MV-4-11 (cell line): ENCODE measurements at places on chromosomes 12 and 14.

DNA sequence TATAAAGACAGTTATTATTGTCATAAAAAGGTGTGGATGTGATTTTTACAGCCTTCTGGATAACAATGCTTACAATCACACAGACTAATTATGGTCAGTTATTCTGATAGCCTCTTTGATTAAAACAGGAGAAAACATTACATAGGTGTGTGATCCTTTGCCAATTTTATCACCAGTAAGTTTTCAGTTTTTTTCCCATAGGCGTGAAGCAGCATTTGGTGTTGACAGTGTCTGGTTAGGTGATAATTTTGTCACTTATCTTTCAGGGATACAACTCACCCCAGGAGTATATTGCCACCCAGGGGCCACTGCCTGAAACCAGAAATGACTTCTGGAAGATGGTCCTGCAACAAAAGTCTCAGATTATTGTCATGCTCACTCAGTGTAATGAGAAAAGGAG, 208.8 kb downstream of the EPS8 start:
- no peak for DNase-seq

DNA sequence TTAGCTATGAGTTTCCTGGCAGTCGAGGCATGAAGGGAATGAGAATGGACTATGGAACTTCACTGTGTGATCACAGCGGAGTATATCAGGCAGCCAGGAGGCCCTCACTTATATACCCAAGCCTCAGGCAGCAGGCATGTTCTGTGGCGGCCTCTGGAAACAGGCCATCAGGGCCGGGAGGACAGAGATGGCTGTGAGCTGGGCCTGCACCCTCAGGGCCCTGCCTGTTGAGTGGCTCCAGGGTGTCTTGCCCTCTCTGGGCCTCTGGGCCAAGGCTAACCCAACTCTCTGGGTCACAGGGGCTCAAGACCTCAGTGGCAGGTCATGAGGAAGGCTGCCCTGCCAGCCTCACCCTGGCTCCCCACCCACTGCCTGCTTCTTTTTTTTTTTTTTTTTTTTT, 33.9 kb upstream of the RCOR1 start:
- no peak for DNase-seq

DNA sequence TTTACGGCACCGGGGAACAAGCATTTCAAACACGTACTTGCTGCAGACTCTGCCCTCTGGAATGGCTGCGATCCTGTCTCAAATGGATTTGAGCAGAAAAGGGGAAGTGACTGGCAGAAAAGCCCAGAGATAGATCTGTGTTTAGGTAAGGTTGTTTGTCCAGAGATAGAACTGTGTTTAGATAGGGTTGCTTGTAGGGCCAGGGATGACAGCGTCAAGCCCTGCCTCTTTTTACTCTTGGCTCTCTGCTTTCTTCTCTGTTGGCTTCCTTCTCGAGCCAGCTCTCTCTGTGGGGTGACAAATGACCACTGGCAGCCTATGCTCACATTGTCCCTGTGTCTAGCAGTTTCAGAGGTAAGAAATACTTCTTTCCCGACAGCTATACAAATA, 11.4 kb downstream of the DGLUCY start:
- peak; percentile 53 for DNase-seq

DNA sequence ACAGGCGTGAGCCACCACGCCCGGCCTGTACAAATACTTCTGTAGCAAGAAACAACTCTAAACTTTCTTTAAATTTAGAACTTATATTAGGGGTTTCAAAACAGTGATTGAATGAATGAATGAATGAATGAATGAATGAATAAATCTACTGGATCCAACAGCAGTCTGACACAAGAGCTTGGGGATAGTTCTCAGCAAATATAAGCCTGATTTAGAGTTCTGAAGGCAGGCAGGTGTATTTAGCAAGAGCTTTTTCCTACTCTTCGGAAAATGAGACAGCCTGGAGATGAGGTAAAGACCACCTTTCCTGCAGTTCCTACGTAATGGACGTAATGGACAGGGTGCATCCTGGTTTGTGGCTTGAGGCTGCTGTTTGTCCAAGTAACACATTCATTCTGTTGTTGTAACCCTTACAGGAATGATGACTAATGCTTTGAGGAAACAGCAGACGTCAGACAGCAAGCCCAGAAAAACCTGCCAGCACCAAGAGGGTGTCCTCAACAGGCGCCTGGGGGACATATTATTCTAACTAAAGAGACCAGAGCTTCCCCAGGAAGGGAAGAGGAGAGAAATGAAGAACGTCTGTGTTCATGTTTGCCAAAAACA, 277.4 kb upstream of the SOX5 start:
- peak; percentile 7 for DNase-seq

DNA sequence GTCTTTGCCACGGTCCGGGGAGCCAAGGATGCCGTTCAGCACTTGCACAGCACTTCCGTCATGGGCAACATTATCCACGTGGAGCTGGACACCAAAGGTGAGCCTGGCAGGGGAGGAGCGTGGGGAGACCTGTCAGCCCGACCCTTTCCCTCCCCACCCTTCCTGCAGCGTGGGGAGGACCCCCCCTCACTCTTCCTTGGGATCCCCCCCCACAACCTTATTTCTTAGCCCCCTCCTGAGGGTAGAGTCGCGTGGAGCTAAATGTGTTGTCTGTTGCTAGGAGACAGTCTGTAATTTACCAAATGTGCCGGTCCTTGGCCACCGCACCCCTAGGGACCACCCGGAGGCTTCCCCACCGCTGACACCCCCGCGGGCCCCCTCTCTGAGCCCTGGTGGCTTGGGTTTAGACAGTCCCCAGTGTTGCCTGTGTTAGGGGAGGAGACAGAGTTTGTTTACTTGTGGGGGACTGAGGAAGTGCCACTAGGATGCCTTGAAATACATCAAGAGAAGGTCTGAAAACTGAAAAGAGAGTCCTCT, 2.3 kb downstream of the SETD1B start:
- DNase-seq: no peak

GRCh38 chr14:38848243-38848935, 254.6 kb downstream of the SEC23A start:
- peak; percentile 54 for DNase-seq

DNA sequence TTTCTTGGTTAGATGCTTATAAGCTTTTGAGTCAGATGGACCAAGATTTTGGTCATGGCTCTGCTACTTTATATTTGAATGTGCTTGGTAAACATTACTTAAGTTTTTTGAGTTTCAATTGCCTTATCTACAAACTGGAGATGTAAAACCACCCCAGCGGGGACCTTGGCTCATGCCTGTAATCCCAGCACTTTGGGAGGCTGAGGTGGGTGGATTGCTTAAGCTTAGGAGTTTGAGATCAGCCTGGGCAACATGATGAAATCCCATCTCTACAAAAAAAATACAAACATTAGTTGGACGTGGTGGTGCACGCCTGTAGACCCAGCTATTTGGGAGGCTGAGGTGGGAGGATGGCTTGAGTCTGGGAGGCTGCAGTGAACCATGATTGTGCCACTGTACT, 11.2 kb downstream of the NECAP1 start:
- DNase-seq: no peak

- peak; percentile 94 for DNase-seq
Observed at GRCh38 chr14:32657081-32657480, 281.6 kb upstream of the NPAS3 start.

DNA sequence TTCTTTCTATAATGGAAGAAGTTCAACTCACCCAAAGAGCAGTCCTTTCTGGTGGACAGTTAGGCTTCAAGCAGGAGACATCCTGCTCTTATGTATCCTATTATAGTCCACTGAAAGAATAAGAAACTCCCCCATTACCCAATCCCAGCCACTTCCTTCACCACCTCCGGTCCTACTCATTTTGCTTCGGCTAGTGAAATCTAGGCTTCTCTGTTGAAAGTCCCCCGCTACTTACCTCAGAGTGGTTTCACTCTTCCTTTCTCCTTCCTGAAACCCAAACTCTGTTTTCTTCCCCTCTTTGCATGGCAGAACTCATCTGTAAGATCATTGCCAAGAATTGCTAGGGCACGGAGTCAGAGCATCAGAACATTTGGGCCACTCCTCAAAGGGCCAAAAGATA, at the start of gene GPR84:
Gene GPR84 (minus strand): TSS at position 74 of the 400 bp plus-strand sequence. CDS start 635 bp downstream, outside the sequence.
- DNase-seq: peak; percentile 92

DNA sequence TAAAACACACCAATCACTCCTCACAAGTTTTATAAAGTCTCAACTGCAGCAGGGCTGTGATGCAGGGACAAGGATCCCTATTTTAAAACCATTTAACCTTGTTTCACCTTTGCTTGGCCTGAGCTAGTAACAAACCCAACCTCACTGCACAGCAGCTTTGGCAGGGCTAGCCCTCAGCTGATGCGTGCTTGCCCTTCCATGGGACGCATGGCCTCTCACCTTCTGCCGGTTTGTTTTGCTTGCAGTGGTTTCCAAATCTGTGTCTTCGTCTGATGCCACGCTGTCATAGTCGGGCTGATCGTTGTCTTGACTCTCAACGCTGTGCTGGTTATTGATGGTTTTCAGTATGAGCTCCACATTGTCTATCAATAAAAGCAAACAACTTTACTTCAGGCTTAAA, 43.3 kb downstream of the GIT2 start:
- DNase-seq: no peak
